ENCODE measurements at places on chromosomes 5 and 9.

GRCh38 chr9:132748450-132748849, 78.2 kb downstream of the GTF3C4 start:
- DNase-seq = no peak

GRCh38 chr9:124256517-124257069, 1.2 kb upstream of the NEK6 start:
- no peak for DNase-seq

DNA sequence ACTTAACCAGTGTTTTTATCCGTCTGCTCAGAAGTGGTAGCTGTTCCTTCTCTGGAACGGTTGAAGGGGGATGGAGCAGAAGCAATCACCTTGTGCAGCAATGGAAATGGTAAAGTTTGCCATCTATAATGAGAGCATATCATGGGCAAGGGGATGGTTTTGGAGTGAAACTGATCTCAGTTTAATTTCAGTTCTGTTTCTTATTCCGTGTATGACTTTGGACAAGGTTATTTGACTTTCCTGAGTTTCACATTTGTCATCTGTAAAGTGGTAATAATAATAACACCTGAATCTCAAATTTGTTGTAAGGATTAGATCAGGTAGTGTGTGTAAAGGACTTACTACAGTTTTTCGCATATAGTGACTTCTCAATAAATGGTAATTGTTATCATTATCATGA, 106.1 kb downstream of the PCSK1 start:
- DNase-seq = no peak

- no peak for DNase-seq
Observed at GRCh38 chr9:87812375-87813118, 70.1 kb upstream of the SPATA31E1 start.

GRCh38 chr5:118882666-118883065, 105.7 kb downstream of the DTWD2 start:
- no peak for DNase-seq

GRCh38 chr5:9284781-9285307, 261.0 kb downstream of the SEMA5A start:
- no peak for DNase-seq

DNA sequence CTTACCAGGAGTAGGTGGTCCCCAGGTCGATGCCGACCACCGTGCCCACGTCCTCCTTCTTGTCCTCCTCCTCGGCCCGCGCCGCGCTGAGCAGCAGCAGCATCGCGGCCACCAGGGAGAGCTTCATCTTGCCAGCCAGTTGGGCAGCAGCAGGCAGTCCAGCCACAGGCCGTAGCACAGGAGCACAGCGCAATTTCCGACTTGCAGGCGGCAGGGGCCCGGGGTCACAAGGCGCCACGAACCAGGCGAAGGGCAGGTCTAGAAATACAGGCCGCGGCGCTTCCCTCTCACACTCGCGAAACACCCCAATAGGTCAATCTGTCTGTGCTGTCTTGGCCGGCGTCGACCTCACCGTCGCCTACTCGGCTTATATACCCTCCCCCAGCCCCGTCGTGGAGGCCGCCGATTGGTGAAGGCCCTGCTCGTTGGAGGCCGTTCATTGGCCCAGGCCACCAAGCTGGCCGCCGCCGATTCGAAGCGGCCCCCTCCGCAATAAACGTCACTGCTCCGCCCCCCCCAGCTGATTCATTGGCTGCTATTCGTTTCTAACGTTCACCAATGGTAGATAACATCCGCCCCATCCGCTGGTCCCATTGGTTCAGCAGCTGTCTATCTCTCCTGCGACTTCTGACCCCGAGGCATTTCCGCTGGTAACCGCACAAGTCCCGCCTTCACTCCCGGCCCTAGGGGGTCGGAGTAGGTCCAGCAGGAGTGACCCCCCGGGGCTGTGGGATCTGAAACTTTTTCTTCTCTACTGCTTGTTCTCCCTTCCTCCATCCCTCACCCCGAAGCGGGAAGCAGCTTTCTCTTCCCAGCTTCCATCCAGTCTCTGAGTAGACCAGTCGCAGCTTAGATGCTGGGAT, at the start of gene HSPA5:
Gene HSPA5, minus strand, starts transcription at position 344 of the 863 bp plus-strand sequence. Its CDS starts 217 bp downstream, at position 127.
- peak; percentile 99 for DNase-seq
